Left forelimb (tissue), 1 donor: ENCODE measurements at places on chromosomes 2 and 18.

DNA sequence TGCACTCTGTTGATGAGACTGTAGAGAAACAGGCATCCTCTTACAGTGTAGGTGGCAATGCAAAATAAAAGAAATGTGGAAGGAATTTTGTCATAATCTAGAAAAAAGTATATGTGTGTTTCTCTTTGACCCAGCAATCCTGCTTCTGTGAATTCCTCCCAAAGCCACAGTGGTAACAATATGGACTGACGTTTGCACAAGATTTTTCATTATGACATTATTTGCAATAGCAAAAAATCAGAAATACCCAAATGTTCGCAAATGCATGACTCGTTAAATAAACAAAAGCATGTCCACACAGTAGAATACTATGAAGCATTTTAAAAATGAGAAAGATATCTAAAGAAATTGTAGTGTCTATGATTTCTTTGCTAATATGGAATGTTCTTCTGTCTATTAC lies 255.2 kb upstream of the NRP2 start:
- no peak for DNase-seq

DNA sequence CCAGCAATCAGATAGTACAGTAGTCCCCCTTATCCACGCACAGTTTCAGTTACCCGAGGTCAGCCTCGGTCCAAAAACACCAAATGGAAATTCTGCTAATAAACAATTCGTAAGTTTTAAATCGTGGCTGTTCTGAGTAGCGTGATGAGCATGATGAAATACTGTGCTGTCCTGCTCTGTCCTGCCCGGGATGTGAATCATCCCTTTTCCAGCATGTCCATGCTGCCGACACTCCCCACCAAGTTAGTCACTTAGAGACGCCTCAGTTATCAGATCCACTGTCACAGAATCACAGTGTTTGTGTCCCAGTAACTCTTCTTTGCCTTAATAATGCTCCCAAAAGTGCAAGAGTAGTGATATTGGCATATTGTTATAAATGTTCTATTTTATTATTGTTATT lies 62.1 kb downstream of the MEX3C start:
- no peak for DNase-seq

GRCh38 chr2:133360882-133361281 lies 207.4 kb downstream of the NCKAP5 start:
- no peak for DNase-seq

- no peak for DNase-seq
These were observed 226.1 kb upstream of the CCDC68 start for GRCh38 chr18:55185391-55185790.

- no peak for DNase-seq
These were observed 11.9 kb upstream of the ACTR3 start for GRCh38 chr2:113877711-113878598.

GRCh38 chr2:239331560-239331959 lies 69.3 kb downstream of the HDAC4 start:
- no peak for DNase-seq

DNA sequence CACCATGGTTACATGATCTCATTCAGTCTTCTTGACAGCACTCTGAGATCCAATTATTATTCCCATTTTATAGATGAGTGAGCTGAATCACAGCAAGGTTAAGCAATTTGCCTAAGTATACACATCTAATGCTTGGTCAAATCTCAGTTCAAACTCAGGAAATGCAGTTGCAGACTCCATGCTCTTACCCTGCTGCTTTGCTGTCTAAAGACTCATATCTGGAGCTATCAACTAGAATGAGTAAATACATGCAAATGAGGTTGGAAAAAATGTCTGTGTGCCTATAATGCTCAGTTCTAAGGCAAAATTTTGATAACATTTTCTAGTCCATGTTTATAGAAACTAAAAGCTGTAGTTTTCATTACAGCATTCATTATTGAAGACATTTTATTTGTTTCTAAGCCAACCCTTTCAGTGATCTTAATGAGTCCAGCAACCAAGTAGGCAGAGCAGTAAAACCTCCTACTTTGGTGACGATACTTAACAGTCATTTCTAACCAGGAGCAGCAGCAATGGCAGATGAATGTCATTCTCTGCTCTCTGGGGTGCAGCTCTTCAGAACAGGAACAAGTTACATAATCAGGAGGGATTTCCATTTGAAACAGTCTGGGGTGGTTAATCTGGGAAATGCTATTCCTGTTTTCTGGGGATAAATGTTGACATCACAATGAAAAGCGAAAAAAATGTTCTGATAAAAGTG lies 396.8 kb upstream of the UBE2E3 start:
- DNase-seq = no peak

DNA sequence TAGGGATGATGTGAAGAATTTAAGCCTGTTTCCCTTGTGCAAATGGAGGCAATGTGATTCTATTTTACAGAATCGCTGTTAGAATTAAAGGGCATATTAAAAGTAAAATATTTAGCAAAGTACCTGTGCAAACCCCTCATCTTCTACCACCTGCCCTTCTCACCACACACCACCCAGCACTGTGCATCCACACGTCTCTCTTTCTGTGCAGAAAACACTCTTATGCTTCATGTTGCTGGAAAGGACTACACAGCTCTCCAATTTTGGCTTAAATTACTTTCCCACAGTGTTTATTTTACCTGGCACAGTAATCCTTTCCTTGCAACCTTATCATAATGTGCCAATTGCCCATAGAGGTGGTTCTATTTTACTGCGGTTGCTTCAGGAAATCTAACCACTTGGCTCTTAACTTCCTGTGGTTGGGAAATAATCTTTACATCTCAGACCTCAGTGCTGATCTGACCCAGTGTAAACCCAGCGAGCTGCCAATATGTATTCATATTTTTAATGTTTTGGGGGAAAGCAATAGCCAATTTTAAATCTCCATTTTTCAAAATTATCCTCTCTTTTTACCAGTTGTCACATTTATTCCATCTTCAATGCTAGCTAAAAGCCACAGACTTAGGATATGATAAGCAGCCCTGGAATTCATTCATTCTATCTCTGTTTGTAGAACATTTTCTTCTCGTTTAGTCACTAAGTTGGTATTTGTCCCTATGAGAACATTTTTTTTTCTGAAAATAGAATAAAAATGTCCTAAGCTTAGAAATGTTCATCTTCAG lies 250.9 kb downstream of the DSEL start:
- DNase-seq = no peak

- DNase-seq = no peak
These were observed 741.3 kb upstream of the RAB6C start for GRCh38 chr2:129237966-129238725.

GRCh38 chr2:48109491-48110204 lies 203.3 kb upstream of the FBXO11 start:
- DNase-seq = no peak
